ENCODE measurements at places on chromosomes 13 and 19. TPM values are rescaled to one million over a fixed set of nuclear protein-coding genes. Genes with fewer than 3 reads are reported as not detected.

DNA sequence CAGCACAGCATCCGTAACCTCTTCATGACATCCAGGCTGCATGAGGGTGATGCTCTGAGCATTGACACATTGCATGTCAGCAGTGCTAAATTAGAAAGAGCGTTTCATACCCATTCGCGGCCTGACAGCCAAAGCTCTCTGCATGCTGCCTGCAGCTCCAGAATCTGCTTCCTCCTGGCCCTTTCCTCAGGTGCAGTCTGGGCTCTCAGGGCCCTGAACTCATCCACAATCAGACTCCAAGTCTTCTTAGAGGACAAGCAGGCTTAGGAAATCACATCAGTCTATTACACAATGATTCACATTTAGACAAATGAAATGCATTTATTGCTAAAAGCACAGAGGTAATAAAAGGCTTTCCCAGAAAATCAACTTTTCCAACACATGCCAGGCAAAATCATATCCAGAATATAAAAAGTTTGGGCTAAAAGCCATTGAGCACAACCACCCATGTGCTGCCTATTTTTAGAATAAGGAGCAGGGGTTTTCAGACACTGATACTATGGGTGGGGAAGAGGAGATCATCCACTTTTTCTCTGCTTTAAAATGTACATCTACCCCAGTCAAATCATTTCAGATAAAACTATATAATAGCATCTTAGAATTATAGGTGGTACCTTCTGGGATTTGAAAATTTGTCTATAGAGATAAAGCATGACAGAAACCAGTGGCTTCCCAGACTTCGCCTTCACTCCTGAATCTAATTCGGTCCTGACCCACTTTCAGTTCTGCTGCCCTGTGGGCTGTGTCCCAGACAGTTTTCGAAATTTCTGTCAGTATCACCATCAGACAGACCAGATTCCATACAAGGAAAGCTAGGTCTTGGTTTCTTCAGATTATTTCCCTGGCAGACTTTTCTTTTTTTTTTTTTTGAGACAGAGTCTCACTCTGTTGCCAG is 109.3 kb downstream of the COL4A2 start:
- no peak for DNase-seq

- DNase-seq: no peak
Observed at GRCh38 chr13:28447989-28448388, 46.9 kb downstream of the FLT1 start.

GRCh38 chr13:112838038-112838841 is 130.8 kb upstream of the MCF2L start:
- DNase-seq: no peak

DNA sequence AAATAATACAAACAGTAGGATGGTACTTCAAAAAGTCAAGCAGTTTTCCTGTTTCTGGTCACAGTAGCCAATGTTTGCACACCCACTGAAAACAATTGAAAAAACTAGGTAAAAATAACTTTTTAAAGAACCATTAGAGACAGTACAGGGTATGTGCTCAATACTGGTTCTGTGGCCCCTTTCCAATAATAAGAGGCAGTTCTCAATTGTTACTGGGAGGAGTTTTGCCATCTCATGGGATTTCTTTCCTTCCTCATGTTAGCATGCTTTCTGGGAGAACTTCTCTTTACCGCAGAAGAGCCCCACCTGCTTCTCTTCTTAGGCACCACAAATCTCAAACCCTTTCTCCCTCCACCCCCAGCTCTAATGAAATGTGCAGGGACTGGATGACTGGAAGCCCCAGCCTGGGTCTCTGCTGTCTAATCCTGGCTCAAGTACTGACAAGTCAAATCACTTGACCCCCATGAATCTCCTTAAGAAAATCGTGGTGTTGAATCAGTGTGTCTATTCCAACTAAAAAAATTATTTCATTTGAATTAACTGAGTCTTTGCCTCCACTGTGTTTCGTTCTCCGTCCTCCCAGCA is 14.6 kb downstream of the METTL21C start:
- DNase-seq: no peak

- no peak for DNase-seq
Observed at GRCh38 chr13:44137466-44137865, 236.2 kb upstream of the SERP2 start.

FPR3 gene
- 0.60 TPM for total RNA-seq

GRCh38 chr13:70923863-70924752 is 815.9 kb upstream of the KLHL1 start:
- DNase-seq: peak; percentile 1

DNA sequence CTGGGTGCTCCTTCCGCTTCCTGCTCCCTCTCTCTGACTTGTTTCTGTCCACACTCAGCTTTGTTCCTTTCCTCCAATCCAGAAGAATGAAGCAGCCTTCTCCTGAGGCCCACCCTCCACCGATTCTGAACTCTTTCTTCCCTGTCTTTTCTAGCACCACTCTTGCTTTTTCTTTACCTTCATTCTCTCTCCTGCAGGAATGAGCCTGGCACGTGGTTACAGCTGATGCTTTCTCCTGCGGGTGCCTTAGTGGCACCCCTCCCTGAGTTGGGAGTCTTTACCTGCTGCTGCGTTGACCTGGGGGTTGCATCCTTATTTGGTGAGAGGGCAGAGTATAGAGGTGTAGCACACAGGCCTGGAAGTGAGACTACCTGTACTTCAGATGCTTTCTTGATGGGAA is 6.2 kb downstream of the UBAC2 start:
- DNase-seq: no peak

DNA sequence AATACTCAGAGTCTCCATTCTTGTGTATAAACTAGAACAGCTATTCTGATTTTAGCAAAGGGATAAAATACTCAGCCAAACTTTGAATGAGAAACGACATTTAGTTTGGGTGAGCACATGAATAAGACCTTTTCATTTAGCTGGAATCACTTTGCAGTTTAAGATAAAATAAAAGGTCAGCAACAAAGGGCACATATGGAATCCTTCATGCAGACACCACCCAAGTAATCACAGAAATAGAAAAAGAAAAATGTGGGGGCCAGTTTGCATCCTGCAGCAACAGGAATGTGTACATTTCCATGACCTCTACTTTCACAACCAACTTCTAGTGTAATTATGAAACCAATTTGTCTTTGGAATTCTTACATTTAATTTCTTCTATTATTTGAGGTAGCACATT is 1637.4 kb downstream of the PCDH9 start:
- DNase-seq: no peak

- no peak for DNase-seq
Observed at GRCh38 chr19:38047049-38047438, 140.0 kb downstream of the SIPA1L3 start.

MYO1F gene
- 0.36 TPM for total RNA-seq

Data from RPMI7951 (cell line).